ENCODE measurements at places on chromosomes 4 and X.

- DNase-seq: peak; percentile 90
Measured at GRCh38 chr4:87978681-87979080, 3.2 kb downstream of the SPP1 start.

DNA sequence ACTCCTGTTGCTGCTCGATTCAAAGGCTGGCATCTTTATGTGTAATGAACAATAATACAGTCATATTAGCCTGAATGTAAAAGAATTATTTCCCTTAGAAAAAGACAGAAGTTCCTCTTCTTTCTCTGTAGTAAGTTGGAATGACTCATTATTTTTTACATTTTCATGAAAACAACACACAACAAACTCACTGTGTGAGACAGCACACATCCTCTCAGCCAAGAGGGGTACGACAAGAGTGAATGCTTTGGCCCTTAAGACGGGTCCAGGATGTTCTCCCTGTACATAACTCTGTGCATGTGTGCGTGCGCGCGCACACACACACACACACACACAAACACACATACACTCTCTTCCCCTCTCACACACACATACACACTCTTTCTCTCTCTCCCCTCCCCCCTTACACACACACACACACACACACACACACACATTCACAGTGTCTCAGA lies 72.8 kb downstream of the MANBA start:
- DNase-seq: peak; percentile 60

GRCh38 chrX:133435544-133436124 lies 20.3 kb upstream of the GPC4 start:
- peak; percentile 15 for DNase-seq

DNA sequence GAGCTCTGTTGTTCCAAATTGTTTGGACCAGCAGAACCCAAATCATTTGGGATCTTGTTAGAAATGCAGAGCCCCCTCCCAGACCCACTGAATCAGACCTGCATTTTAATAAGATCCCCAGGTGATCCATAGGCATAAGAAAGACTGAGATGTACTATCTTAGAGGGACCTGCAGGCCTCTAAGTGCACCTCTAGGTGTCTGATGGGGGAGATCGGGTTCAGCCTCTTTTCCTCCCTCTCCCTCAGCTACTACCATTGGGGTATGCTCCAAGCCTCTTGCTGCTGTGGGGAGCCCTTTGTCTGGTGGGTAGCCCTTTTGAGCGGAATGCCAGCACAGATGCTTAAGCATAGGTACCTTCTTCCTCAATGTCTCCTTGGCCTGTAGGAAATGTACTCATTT lies 63.8 kb upstream of the RPS6KA3 start:
- no peak for DNase-seq

GRCh38 chr4:168605411-168605810 lies 108.6 kb downstream of the PALLD start:
- no peak for DNase-seq

- DNase-seq: no peak
Measured at GRCh38 chrX:70240751-70241150, 6.3 kb downstream of the AWAT1 start.

DNA sequence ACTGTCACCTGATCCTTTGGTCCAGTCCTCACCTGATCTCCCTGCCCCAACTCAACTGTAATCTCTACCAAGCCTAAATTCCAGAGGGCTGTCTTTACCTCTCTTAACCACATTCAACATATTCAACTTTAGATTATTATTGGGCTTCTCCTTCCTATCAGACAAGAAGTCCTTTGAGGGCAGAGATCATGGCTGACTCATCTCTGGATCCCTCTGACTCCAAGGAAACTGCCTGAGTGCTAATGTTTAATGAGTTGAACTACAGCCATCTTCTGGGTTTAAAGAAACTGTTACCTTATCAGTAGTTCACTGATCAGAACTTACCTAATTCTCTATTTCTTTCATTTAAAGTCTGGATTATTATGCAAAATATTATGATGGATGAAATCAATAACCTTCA lies 135.7 kb downstream of the GPC3 start:
- DNase-seq: no peak

Data from inflammatory macrophage treated with lipopolysaccharide for 1 hour (primary cell).